ENCODE measurements at places on chromosomes 7 and 10. TPM values are rescaled to one million over a fixed set of nuclear protein-coding genes. Genes with fewer than 3 reads are reported as not detected.

The SAMD9 gene
- 1.5 TPM for total RNA-seq

The STEAP1 gene
- 0.25 TPM for total RNA-seq

The STAG3 gene
- total RNA-seq: 0.74 TPM

The GDF2 gene
- total RNA-seq: not detected

The C7orf57 gene
- total RNA-seq: 1.2 TPM

The MCM10 gene
- 2.0 TPM for total RNA-seq

The MBL2 gene
- total RNA-seq: not detected

The ARHGAP12 gene
- 52.1 TPM for total RNA-seq

The LRRN3 gene
- total RNA-seq: 87.5 TPM

The CFAP70 gene
- 0.49 TPM for total RNA-seq

The LRRC61 gene
- total RNA-seq: 14.0 TPM

The CFAP46 gene
- 2.0 TPM for total RNA-seq

The CDK14 gene
- 63.7 TPM for total RNA-seq

The PRSS1 gene
- not detected for total RNA-seq

The HMX3 gene
- total RNA-seq: not detected

The NUTM2E gene
- total RNA-seq: 2.2 TPM

The ACSM6 gene
- total RNA-seq: not detected

The TAS2R41 gene
- not detected for total RNA-seq

The SPOCK2 gene
- 25.8 TPM for total RNA-seq

The FRMPD2 gene
- total RNA-seq: 4.2 TPM

The TAS2R4 gene
- total RNA-seq: 3.4 TPM

The COL28A1 gene
- total RNA-seq: 0.74 TPM

The OR2A5 gene
- total RNA-seq: not detected

The SLC26A3 gene
- total RNA-seq: not detected

The ACTL6B gene
- total RNA-seq: 99.6 TPM

The GLI3 gene
- 12.3 TPM for total RNA-seq

The SFTPA1 gene
- total RNA-seq: not detected

The OR6V1 gene
- total RNA-seq: not detected

The CLCN1 gene
- total RNA-seq: not detected

The C1QL3 gene
- total RNA-seq: 62.0 TPM

The ETV1 gene
- 34.4 TPM for total RNA-seq

The TUBB8 gene
- total RNA-seq: not detected

The SPDYE1 gene
- not detected for total RNA-seq

The RBM20 gene
- total RNA-seq: 0.74 TPM

The CHN2 gene
- total RNA-seq: 69.3 TPM

The TLL2 gene
- total RNA-seq: 0.25 TPM

The AFAP1L2 gene
- 7.1 TPM for total RNA-seq

The MKI67 gene
- 4.2 TPM for total RNA-seq

The FGFBP3 gene
- 22.1 TPM for total RNA-seq

The VDAC2 gene
- total RNA-seq: 106 TPM

The TMEM229A gene
- 0.74 TPM for total RNA-seq

The TMEM184A gene
- total RNA-seq: not detected

The NUP205 gene
- 49.2 TPM for total RNA-seq

The FEZF1 gene
- total RNA-seq: 0.25 TPM

The PDCD11 gene
- total RNA-seq: 24.8 TPM

The MRLN gene
- 0.49 TPM for total RNA-seq

The CDK5 gene
- 30.0 TPM for total RNA-seq

The GIMAP6 gene
- 2.7 TPM for total RNA-seq

The PDZD7 gene
- total RNA-seq: 3.2 TPM

The OR2A7 gene
- total RNA-seq: 0.74 TPM

The CALML3 gene
- total RNA-seq: not detected

The CAV1 gene
- total RNA-seq: 16.7 TPM

The LOXL4 gene
- total RNA-seq: 0.25 TPM

The CCDC172 gene
- not detected for total RNA-seq

The AQP1 gene
- total RNA-seq: 1.5 TPM

The SFRP5 gene
- total RNA-seq: 1.2 TPM

The SYT15 gene
- 0.49 TPM for total RNA-seq

The GPR85 gene
- total RNA-seq: 131 TPM
